ENCODE measurements at places on chromosomes 7 and 10.
A peak's percentile ranks its signal among the peaks of the same experiment; 100 is the strongest.

- no peak for DNase-seq
These were observed 391.8 kb downstream of the CALN1 start for GRCh38 chr7:72020311-72020710.

- no peak for DNase-seq
These were observed 305.3 kb downstream of the PRPF18 start for GRCh38 chr10:13892001-13892491.

DNA sequence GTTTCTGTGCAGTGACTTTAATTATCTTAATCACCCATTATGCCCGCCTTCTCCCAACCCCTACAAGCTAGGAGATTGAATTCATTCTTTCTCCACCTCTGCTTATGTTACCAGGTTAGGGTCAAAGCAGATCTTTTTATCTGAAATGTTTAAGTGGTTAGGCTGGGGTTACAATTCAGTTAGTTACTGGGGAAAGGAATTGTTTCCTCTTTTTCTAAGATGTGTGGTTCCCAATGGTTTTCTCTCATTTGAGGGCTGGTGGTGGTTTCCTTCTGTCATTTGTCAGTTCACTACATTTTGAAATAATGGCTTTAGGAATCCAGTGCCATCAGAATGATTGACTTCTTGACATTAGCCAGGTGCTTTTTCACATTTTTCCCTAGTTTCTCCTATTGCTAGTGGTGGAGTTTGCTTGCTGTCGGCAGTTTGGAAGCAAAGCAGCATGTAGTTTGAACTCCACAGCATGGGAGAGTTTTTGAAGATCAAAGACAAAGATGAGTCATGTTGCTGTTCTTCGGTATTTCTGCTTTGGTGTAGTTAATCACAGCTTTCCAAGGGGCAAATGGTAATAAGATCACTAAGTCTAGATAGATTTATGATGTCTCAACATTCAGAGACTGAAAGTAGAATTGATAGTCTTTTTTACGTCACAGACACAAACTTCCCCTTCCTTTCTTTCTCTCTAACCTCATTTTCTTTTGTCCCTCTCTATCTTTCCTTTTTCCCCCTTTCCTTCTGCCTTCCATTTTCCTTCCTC lies 168.2 kb downstream of the SND1 start:
- no peak for DNase-seq

GRCh38 chr10:116268976-116269375 lies 4.0 kb downstream of the GFRA1 start:
- DNase-seq: no peak

- DNase-seq: peak; percentile 27
These were observed 233.9 kb upstream of the CACNA2D1 start for GRCh38 chr7:82677493-82677892.

DNA sequence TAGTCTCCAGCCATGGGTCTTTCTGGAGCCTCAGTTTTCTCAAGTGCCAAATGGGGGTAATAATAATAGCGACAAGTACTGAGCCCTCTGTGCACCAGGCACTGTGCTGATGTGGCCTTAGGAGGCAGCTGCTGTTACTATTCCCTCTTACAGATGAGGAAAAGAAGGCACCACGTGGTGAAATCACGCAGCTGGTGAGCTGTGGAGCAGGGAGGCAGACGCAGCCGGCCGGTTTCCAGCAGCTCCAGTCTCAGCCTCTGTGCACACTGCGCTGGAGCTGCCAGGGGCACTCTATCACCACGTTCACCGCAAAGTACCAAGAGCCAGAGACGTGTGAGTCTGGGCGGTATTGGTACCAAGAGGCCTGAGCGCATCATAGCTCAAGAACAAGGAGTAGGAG lies 9.6 kb downstream of the PYROXD2 start:
- DNase-seq: no peak

DNA sequence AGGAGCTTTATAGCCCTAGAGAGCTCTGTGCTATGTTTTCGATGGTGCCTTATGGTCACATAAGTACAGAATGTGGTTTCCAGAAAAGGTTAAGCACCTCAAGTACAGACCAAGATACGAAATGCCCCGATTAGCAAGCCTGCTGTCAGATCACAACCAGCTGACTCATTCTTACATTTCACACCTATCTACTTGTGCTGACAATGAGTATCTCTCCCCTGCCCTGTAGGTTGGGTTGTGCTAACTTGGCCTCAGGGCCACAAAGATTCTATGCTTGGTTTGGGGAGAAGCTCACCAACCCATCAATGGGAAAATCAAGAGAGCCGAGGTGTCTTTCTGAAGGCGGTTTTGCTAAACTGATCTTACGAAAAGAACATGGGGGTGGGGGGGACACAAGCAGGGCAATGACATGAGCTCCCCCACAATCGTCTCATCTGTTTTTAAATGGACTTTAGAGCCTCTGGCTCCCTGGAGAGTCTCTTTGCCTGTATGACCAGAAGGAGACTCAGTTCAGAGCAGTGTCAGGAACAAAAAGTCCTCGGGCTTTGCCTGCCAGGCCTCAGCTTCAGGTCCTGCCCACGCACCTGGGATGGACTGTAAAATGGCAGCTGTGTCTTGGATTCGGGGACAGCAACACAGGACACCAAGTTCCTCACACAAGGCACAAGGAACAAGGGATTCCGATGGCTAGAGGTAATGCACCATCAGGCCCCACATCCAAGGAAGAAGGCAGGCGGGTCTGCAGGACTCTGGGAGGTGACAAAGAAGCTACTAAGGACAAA lies 55.1 kb downstream of the FAM53B start:
- no peak for DNase-seq

DNA sequence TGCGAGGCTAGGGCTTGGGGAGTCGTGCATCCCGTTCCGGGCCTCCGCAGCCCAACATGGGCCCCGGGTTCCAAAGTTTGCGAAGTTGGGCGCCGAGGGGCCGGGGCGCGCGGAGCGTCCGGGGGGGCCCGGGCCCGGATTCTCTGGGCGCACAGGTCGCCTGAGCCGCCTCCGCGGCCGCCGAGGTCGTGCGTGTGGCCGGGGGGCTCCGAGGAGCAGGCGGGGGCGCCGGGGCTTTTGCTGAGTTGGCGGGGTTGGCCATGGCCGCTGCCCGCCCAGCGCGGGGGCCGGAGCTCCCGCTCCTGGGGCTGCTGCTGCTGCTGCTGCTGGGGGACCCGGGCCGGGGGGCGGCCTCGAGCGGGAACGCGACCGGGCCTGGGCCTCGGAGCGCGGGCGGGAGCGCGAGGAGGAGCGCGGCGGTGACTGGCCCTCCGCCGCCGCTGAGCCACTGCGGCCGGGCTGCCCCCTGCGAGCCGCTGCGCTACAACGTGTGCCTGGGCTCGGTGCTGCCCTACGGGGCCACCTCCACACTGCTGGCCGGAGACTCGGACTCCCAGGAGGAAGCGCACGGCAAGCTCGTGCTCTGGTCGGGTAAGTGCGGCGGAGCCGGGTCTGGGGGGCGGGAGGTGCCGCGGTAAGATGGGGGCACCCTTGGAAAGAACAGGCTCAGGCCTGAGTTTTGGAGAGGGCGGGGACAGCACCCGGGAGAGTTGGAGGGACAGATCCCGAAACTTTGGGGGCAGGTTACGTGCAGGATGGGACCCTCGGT lies 643 bp downstream of the SMO start:
- DNase-seq: no peak

DNA sequence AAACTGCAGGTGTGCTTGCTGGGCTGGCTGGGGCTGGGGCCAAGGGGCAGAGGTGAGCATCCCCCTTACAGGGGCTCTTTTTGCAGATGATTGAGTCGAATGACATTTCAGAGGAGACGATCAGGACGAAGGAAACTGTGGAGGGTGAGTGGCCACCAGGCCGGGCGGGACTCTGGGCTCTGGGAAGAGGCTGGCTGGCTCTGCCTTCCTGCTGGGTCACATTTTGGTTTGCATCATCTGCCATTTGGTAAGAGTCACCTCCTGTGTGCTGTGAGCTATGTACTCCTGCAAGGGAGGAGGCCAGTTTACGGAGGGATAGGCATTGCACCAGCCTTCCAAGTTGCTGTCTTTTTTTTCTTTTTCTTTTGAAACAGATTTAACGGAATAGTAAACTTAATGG lies 73.0 kb upstream of the GTF2IRD1 start:
- DNase-seq: no peak

- no peak for DNase-seq
These were observed 697.8 kb downstream of the LRMDA start for GRCh38 chr10:76129213-76129612.

DNA sequence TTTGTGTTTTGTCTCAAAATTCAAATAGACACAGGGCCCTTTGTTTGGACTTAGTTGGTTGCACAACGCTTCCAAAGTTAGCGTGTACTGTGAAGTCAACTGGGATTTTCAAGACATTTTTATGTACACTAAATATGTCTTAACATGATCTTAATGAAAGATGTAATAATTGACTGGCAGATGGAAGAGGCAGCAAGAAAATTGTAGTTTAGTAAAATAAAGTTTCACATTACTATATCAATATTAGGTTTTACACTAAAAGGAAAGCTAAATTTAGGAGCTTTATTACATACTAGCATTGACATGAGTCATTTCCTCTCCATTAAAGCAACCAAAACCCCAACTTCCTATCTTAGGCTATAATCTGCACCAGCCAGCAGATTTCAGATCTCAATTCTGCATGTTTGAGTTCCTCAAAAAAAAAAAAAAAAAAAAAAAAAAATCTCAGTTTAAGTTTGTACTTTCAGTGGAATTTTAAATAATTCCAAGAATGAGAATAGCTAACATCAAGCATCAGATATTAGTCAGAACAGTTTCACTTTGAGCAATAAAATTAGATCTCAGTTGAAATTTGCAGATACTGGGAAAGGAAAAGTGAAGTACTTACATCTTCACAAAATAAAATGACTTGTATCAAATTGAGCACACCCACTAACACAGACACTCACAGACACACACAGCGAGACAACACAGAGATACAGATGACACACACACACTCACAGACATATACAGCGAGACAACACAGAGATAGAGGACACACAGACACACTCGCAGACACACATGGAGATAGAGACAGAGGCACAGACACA lies 346.6 kb upstream of the KLF6 start:
- DNase-seq: no peak

DNA sequence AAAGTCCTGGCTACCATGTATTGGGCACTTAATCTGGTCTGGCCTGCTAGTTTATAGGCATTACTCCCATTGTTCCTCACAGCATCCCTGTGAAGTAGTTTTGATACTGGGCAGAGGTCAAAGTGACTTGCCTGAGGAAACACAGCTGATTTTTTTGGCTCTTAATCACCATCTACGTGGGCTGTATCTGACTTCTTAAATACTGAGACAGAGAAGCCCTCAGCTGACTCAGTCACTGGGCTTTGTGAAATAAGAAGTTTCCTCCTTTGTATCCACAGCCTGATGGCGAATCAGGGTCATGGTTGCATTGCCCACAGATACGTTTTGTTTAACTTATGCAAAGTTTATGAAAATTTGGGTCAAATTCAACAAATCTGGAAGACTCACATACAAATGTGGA lies 13.2 kb downstream of the TACR2 start:
- no peak for DNase-seq

- no peak for DNase-seq
These were observed 268.5 kb downstream of the ADK start for GRCh38 chr10:74419491-74419951.
